ENCODE measurements at places on chromosomes 3 and 15. TPM values are rescaled to one million over a fixed set of nuclear protein-coding genes. Genes with fewer than 3 reads are reported as not detected.

Gene ALDH1L1
- not detected for total RNA-seq

Gene MYL3
- not detected for total RNA-seq

Gene SPINK8
- not detected for total RNA-seq

Gene EXD1
- total RNA-seq = not detected

Gene CYP8B1
- total RNA-seq = not detected

Gene FMN1
- 1.1 TPM for total RNA-seq

Gene TMEM212
- not detected for total RNA-seq

Gene MED12L
- 7.8 TPM for total RNA-seq

Gene FAM81A
- not detected for total RNA-seq

Gene CD276
- total RNA-seq = 192 TPM

Gene CHAC1
- total RNA-seq = 45.6 TPM

Gene UBXN7
- total RNA-seq = 106 TPM

Gene UNC13C
- total RNA-seq = 0.49 TPM

Gene GOLGA8S
- not detected for total RNA-seq

Gene CDHR4
- not detected for total RNA-seq

Gene RPP25
- total RNA-seq = 2.3 TPM

Gene SSUH2
- total RNA-seq = 0.66 TPM

Gene SERPINI2
- total RNA-seq = not detected

Gene NPAP1
- total RNA-seq = 0.07 TPM

Gene MTHFS
- 3.8 TPM for total RNA-seq

Gene CEMIP
- 0.25 TPM for total RNA-seq

Gene DISP2
- total RNA-seq = 44.3 TPM

Gene LRRK1
- 1.5 TPM for total RNA-seq

Gene IREB2
- 82.4 TPM for total RNA-seq

Gene GOLGA6A
- total RNA-seq = 0.83 TPM

Gene CACNA2D3
- 10.0 TPM for total RNA-seq

Gene RHCG
- total RNA-seq = not detected

Gene PAK6
- total RNA-seq = not detected

Gene CD200R1
- not detected for total RNA-seq

Gene MUSTN1
- 3.5 TPM for total RNA-seq

Gene AADACL2
- total RNA-seq = not detected

Gene XCR1
- not detected for total RNA-seq

Gene ISL2
- total RNA-seq = 78.7 TPM

Gene PIERCE2
- 1.9 TPM for total RNA-seq

Gene KLHL6
- not detected for total RNA-seq

Gene ITGA11
- total RNA-seq = 0.22 TPM

Gene ARHGEF26
- 4.4 TPM for total RNA-seq

Gene DZIP1L
- total RNA-seq = 3.3 TPM

Gene THAP10
- 3.3 TPM for total RNA-seq

Gene EFCC1
- total RNA-seq = not detected

Gene PPP4R2
- total RNA-seq = 77.9 TPM

Gene ISY1
- total RNA-seq = 18.2 TPM

Gene SLC35G2
- total RNA-seq = 22.6 TPM

Gene GRM7
- total RNA-seq = 1.4 TPM

Gene C3orf49
- total RNA-seq = not detected

Gene CHRNA5
- total RNA-seq = 55.3 TPM

Data from glutamatergic neuron (in vitro differentiated cells).